Activated naive CD4-positive, alpha-beta T cell treated with anti-CD3 and anti-CD28 coated beads, Interleukin-2, amount 10 ng/mL, durations not matched to agents 7 days and 5 days (primary cell): ENCODE measurements at places on chromosomes 5 and 9.
A peak's percentile ranks its signal among the peaks of the same experiment; 100 is the strongest.

- H3K4me1 ChIP-seq: no peaks in the 10 kb centered on the region
- no peaks in the 10 kb centered on the region for H3K27me3 ChIP-seq
- no peak overlapping the region for H3K4me3 ChIP-seq
- H3K27ac ChIP-seq: no peak overlapping the region
- H3K36me3 ChIP-seq: no peaks in the 10 kb centered on the region
- no peak for DNase-seq
These were observed 459.8 kb downstream of the CCDC171 start for GRCh38 chr9:16012621-16013020.

DNA sequence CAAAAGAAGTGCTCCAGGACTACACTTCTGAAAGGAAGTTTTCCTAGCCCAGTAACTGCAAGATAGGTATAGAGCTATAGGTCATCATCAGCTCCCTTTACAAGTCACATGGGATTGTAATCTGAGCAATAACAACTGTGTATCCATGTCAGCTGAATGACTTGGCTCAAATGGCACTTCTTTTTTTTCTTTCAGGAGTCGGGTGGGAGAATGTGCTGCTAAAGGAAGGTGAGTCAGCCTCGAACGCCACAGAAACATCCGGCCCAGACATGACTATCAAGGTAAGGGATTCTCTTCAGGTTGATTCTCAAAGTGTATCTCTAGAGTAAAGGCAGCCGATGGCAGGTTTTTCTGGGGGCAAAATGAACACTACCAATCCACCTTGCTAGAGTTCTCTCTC lies 192.2 kb downstream of the C9orf152 start:
- H3K27ac ChIP-seq: no peak overlapping the region
- H3K27me3 ChIP-seq: peaks cover 14% of the 10 kb centered on the region
- no peaks in the 10 kb centered on the region for H3K36me3 ChIP-seq
- no peak overlapping the region for H3K4me3 ChIP-seq
- peaks cover 10% of the 10 kb centered on the region for H3K4me1 ChIP-seq

DNA sequence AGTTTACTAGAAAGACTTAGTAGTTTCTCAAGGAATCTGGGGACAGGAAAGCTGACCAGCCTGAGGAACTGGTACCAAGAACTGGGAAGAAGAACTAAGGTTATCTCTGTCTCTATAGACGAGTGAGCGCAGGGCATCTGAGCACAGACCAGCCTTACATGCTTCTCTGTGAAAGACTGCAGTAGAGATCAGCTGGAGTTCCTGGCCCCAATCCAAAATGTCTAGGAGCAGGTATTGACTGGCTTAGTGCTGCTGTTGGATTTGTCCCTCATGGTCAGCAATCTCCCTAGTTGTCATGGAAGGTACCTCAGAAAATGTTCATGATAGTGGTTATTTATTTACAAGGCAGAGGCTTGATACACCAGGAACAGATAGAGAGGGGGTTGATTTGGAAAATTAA lies 13.3 kb downstream of the NUP214 start:
- no peak overlapping the region for H3K4me3 ChIP-seq
- no peak overlapping the region for H3K27ac ChIP-seq
- no peaks in the 10 kb centered on the region for H3K27me3 ChIP-seq
- DNase-seq: no peak
- peaks cover 60% of the 10 kb centered on the region for H3K36me3 ChIP-seq
- H3K4me1 ChIP-seq: no peaks in the 10 kb centered on the region

DNA sequence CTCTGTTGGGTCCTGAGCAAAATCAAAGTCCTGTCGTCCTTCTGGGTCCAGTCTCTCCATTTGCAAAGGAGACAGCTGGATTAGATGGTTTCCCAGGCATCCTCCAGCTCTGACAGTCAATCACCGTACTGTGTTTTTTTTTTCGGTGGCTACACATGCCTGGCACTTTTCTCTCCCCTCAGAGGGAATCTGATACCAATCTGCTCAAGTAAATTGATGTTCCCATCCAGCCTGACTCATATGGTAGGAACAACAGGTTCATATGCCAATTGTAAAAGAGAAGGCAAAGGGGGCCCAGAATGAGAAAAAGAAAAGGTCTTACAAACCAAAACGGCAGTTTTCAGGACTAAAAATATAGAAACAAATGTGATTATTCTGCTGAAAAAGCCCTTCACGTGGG lies 1.2 kb downstream of the FBXO10 start:
- peaks cover 2% of the 10 kb centered on the region for H3K36me3 ChIP-seq
- peaks cover 18% of the 10 kb centered on the region for H3K4me1 ChIP-seq
- peaks cover 6% of the 10 kb centered on the region for H3K27me3 ChIP-seq

GRCh38 chr5:177472460-177473442 lies 683 bp downstream of the DBN1 start:
- H3K4me3 ChIP-seq: peak overlapping the region; percentile 62
- no peaks in the 10 kb centered on the region for H3K36me3 ChIP-seq
- H3K27me3 ChIP-seq: peaks cover 64% of the 10 kb centered on the region

DNA sequence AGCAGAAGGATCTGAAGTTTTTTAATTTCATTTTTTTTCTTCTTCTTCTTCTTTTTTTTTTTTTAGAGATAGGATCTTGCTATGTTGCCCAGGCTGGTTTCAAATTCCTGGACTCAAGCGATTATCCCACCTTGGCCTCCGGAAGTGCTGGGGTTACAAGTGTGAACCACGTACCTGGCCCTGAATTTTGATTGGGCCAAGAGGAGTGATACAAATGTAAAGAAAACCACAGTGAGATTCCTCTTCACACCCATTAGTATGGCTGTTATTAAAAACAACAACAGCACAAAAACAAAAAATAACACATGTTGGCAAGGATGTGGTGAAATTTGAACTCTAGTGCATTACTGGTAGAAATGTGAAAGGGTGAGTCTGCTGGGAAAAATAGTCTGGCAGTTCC lies 79.1 kb downstream of the KLF4 start:
- H3K4me3 ChIP-seq: no peak overlapping the region
- H3K36me3 ChIP-seq: no peaks in the 10 kb centered on the region
- no peak overlapping the region for H3K27ac ChIP-seq
- no peaks in the 10 kb centered on the region for H3K27me3 ChIP-seq

DNA sequence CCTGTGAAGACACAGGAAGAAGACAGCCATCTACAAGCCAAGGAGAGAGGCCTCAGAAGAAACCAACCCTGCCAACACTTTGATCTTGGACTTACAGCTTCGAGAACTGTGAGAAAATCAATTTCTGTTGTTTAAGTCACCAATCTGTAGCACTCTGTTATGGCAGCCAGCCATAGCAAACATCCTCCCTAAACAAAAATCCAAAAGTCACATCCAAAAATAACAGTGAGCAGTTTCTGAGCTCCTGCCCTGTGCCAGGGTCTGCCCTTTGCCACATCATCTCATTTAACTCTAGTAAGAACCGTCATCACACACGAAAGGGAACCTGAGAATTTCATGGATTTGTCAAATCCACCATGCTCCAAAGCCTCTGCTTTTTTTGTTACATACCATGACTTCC lies 118.8 kb downstream of the TRIM36 start:
- no peak overlapping the region for H3K4me3 ChIP-seq
- DNase-seq: no peak
- no peaks in the 10 kb centered on the region for H3K27me3 ChIP-seq
- H3K36me3 ChIP-seq: no peaks in the 10 kb centered on the region

DNA sequence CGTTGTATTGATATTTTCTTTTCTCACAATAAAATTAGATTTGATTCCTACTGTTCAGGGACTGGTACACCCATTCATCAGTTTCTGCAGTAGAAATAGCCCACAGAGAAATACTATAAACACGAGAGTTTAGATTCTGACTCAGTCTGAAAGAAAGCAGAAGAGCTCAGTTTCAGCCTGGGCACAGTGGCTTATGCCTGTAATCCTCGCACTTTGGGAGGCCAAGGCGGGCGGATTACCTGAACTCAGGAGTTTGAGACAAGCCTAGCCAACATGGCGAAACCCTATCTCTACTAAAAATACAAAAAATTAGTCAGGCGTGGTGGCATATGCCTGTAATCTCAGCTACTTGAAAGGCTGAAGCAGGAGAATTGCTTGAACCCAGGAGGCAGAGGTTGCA lies 8.6 kb downstream of the ITK start:
- no peaks in the 10 kb centered on the region for H3K27me3 ChIP-seq
- H3K4me1 ChIP-seq: peaks cover 80% of the 10 kb centered on the region
- DNase-seq: peak; percentile 46
- H3K4me3 ChIP-seq: peak overlapping the region; percentile 76
- peaks cover 88% of the 10 kb centered on the region for H3K36me3 ChIP-seq

GRCh38 chr9:134768709-134769351 lies 111.8 kb upstream of the FCN2 start:
- H3K27me3 ChIP-seq: peaks cover 27% of the 10 kb centered on the region
- H3K36me3 ChIP-seq: no peaks in the 10 kb centered on the region
- DNase-seq: no peak
- no peak overlapping the region for H3K27ac ChIP-seq
- H3K4me1 ChIP-seq: no peaks in the 10 kb centered on the region

DNA sequence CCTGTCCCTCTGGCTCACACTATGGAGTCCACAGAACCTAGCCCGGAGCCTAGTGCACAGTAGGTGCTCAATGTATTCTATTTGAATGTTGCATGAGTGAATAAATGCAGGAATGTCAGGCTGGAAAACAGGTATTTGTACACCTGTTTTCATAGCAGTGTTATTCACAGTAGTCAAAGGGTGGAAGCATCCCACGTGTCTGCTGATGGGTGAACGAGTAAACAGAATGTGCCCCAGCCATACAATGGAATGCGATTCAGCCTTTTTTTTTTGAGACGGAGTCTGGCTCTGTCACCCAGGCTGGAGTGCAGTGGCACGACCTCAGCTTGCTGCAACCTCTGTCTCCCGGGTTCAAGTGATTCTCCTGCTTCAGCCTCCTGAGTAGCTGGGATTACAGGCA lies 31.5 kb upstream of the IER5L start:
- H3K4me3 ChIP-seq: no peak overlapping the region
- peaks cover 33% of the 10 kb centered on the region for H3K4me1 ChIP-seq
- no peak for DNase-seq

DNA sequence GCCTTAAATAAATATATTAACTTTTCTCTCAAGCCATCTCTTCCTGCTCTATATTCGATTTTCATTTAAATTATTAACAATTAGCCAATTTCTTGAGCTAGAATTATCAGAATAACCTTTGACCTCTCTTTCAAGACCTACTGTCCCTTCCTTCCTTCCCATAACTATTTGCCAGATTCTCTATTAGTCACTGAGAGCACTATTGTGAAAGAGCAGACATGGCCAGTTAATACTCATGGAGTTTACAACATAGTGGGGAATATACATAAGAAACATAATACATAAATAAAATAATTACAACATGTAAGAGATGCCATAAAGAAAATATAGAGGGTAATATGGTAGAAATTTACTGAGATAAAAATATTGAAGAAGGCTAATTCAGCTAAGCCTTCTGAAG lies 72.1 kb upstream of the CHD1 start:
- H3K27ac ChIP-seq: no peak overlapping the region
- no peak overlapping the region for H3K4me3 ChIP-seq
- H3K36me3 ChIP-seq: peaks cover 2% of the 10 kb centered on the region
- H3K27me3 ChIP-seq: no peaks in the 10 kb centered on the region
- DNase-seq: no peak
- no peaks in the 10 kb centered on the region for H3K4me1 ChIP-seq

DNA sequence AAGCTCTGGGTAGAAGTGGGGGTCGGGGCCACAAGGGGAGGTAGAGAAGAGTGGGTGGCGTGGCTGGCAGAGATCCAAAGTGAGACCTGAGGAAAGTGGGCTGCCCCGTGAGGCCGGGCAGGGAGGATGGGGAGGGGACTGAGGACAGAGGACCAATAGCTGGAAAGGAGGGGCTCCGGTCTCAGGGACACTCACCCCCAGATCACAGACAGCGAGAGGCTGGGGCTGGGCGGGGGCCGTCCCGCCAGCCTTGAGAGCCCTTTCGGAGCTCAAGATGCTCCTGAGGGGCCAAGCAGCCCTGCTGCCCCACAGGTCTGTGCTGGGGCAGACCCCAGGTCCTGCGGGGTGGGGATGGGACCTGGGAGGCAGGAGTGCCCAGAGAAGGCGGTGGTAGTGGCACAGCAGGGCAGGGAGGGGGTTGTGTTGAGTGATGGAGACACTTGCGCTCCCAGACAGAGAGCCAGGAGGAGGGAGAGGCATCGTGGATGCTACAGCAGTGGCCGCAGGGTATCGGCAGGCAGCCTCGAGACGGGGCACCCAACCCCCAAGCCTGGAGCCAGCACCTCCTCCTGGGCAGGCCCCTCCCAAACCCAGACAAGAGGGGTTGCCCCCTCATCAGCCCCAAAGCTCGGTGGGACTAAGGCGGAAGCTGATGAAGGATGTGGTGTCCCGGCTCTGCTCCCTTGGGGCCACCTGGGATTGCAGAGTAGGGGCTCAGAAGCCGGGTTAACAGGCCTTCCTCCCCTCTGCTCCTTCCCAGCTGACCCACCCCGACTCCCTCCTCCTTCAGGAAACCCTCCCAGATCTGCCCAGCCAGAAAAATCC lies 3.4 kb downstream of the SARDH start:
- H3K4me3 ChIP-seq: no peak overlapping the region
- H3K36me3 ChIP-seq: no peaks in the 10 kb centered on the region
- H3K4me1 ChIP-seq: no peaks in the 10 kb centered on the region

GRCh38 chr5:15615859-15616258 lies 115.9 kb downstream of the FBXL7 start:
- H3K36me3 ChIP-seq: no peaks in the 10 kb centered on the region
- DNase-seq: no peak
- H3K4me3 ChIP-seq: no peak overlapping the region
- H3K27me3 ChIP-seq: no peaks in the 10 kb centered on the region

- DNase-seq: no peak
- no peak overlapping the region for H3K4me3 ChIP-seq
- no peaks in the 10 kb centered on the region for H3K4me1 ChIP-seq
- H3K27me3 ChIP-seq: no peaks in the 10 kb centered on the region
- no peaks in the 10 kb centered on the region for H3K36me3 ChIP-seq
These were observed 476.8 kb upstream of the CYLC2 start for GRCh38 chr9:102518324-102518723.

DNA sequence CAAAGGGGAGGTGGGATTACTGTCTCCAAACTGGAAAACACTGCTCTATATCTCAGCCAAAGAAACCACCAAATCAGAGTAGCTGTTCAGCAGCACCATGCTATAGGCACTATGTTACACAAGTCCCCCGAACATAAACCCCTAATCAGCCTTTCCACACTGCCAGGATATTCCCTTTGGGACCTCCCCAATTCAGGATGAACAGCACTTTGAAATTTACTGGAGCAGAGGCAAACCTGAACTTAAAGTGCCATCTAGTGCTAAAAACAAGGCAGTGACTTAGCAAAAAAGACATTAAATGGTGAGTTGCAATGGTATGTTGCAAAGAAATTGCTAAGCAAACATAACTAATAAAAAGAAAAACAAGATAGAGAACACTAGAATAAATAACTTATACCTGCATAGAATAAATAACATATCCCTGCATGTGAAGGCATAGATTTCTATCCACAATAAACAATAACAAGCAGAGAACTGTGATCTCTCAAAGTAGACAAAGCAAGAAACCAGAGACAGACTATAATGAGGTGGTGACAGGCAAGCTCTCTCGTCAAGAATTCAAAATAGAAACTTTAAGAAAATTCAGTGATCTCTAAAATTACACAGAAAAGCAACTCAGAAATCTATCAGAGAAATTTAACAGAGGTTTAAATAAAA lies 584.4 kb upstream of the ACO1 start:
- H3K27ac ChIP-seq: no peak overlapping the region
- peaks cover 3% of the 10 kb centered on the region for H3K27me3 ChIP-seq
- no peaks in the 10 kb centered on the region for H3K4me1 ChIP-seq
- no peak for DNase-seq
- H3K4me3 ChIP-seq: no peak overlapping the region

- H3K4me1 ChIP-seq: peaks cover 53% of the 10 kb centered on the region
- no peak overlapping the region for H3K4me3 ChIP-seq
- no peak for DNase-seq
- H3K36me3 ChIP-seq: peaks cover 47% of the 10 kb centered on the region
- H3K27me3 ChIP-seq: no peaks in the 10 kb centered on the region
These were observed 6.8 kb downstream of the DCP2 start for GRCh38 chr5:112983363-112983762.
